ENCODE measurements at places on chromosomes 11 and 22.

GRCh38 chr11:61171907-61172306 lies 10.7 kb upstream of the VPS37C start:
- no peak for DNase-seq

GRCh38 chr11:44244639-44245310 lies 65.2 kb downstream of the ALX4 start:
- DNase-seq = no peak

DNA sequence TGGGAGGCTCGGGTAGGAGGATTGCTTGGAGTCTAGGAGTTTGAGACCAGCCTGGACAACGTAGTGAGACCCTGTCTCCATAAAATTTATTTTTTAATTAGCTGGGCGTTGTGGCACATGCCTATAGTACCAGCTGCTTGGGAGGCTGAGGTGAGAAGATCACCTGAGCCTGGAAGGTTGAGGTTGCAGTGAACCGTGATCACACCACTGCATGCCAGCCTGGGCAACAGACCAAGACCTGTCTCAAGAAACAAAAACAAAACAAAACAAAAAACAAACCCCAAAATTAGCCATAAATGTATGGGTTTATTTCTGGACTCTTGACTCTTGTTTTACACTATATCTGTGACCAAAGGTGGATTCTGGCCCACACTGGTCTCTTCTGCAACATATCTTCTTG lies 41.6 kb downstream of the EIF3F start:
- DNase-seq = no peak

DNA sequence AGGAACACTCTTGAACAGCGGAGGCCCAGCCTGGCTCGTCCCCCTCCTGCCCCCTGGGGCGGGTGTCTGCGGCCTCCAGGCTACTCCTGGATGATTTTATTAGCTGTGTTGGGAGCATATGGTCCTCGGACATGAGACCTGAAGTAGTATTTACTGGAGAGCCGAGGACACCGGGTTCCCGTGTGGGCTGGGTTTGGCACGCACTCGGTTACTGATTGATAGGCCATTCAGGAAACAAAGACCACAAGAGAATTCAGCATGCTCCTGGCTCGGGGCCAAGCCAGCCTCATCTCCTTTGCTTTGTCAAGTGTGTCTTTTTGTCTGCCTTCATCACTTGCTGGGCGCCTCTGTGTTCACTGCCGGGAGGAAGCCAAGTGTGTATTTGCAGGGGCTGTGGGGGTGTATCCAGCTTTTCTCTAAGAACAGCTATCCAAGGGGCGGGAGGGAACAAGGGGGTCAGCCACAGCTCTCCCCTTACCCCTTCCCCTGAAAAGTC lies 9.7 kb downstream of the FXYD2 start:
- DNase-seq = peak; percentile 71

DNA sequence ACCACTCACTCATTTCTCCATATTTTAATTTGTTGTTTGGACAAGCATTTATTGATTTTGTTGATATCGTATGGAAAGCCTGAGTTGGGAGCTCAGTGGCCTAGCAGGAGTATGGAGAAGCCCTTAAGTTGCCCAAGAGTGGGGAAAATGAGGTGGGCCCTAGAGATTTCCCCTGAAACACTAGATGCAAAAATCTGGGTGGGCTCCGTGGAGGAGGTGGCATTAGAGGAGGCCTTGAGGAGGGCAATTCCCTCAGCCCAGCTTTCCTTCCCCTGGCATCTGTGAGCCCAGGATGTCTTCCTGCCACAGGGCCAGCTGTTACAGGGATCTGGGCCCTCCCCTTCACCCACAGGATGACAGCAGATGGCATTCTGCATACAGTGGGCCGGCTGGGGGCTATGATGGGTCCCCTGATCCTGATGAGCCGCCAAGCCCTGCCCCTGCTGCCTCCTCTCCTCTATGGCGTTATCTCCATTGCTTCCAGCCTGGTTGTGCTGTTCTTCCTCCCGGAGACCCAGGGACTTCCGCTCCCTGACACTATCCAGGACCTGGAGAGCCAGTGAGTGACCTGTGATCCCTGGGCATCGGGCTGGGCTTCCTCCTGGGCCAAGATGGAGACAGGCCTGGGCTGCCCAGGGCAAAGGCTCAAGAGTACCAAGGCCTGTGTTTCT lies 21.6 kb upstream of the SLC22A12 start:
- DNase-seq = no peak

DNA sequence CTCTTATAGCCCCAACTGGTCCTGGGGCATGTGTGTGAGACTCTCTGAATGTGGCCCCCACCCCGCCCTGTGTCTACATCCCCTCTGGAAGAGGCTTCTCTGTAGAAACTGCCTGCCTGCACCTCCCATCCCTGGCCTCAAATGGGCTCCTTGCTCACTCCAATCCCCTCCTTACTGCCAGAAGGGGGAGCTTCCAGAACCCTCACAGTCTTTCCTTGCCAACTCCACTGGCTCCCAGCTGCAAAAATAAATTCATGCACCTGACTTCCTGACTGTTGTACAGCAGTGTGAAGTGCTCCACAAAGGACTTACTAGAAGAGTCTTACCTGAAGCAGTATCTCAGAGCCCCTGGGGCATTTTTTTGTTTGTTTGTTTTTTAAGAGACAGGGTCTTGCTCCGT lies 15.2 kb upstream of the SERPIND1 start:
- DNase-seq = no peak

GRCh38 chr11:34134765-34135164 lies 29.3 kb downstream of the NAT10 start:
- no peak for DNase-seq

- DNase-seq = no peak
These were observed 28.1 kb downstream of the MTMR2 start for GRCh38 chr11:95895815-95896214.

- no peak for DNase-seq
These were observed 37.8 kb downstream of the KCNQ1OT1 start for GRCh38 chr11:2662024-2662312.

DNA sequence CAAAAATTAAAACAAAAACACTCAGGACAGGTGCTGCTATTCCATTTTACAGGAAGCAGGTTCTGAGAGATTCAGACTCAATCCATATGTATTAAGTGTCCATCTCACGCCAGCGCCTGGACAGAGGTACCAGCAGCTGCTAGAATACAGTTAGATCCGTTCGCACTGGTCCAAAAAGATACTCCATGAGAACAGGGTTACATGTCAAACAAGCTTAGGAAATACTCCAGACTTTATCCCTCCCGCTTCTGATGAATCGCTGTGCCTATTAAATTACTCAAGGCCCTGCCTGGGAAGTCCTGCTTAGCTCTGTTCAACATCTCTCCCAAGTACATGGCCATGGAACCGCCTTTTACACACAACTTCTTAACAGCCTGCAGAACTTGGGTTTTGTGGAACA lies 50.2 kb upstream of the SLC35C1 start:
- no peak for DNase-seq

GRCh38 chr11:26227301-26227746 lies 104.6 kb upstream of the ANO3 start:
- DNase-seq = no peak

- no peak for DNase-seq
These were observed 2.4 kb downstream of the CSDC2 start for GRCh38 chr22:41563051-41563711.

GRCh38 chr11:72203163-72203562 lies 11.2 kb downstream of the FOLR1 start:
- no peak for DNase-seq

DNA sequence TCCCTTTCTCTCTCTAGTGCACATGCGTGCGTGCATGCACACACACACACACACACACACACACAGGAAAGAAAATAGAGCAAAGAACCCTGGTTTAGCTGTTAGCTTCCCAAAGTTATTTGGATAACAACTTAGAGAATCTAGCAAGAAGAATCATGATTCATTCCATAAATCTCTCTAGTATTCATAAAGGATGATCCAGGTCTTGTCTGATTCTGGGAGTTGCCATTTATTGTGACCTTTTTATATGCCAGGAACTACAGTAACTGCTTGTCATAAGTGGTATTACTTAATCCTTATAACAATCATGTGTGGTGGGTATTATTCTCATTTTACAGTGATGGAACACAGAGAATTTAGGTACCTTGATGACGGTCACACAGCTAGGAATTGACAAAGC lies 141.5 kb upstream of the MTMR2 start:
- DNase-seq = no peak

Measured in stimulated activated CD8-positive, alpha-beta memory T cell treated with anti-CD3 and anti-CD28 coated beads, Interleukin-7, amount 100 ng/mL, for 1 hour (primary cell).